ENCODE measurements at places on chromosomes 3 and 15.
A peak's percentile ranks its signal among the peaks of the same experiment; 100 is the strongest.

DNA sequence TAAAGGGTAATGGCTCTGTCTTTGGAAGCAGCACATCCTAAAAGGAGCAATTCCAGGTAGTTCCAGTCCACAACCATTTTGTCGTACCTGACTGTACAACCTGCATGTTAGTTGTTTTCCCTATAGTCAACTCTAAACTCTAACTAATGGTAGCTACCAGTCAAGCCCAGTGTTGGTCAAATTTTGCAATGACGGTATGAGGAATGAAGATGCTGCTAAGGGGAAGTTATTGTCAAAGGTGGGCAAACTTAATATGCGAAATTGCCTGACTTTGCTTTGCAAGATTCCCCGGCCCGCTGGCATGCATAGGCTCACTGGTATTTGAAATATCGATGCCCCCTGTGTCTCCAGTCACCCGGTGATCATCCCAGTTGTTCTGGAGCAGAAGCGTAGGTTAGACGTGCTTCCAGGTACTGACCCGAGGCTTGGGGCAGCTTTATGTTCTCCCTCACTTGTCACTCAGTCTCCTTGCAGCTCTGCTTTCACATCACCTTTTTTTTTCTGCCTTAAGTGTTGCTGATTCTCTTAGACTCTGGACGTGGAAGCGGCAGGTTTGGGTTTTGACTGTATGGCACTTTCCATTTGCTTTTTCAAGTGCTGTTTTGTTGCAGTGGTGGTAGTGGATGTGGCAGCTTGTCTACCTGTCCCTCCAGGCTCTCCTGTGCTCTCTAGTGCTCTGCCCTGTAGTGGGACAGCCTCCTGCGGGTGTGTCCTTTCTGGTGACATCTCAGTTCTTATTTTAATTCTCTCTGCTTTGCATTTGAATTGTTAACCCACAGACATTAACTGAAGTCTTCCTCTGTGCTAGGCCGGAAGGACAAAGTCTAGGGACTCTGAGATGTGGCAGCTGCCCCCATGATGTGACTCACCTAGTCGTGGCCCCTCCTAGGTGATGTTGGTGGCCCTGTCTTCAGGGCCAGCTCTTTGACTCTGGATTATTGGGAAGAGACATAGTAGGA, 95.8 kb upstream of the UMPS start:
- DNase-seq, result no peak

GRCh38 chr15:23567921-23568320, 2.4 kb downstream of the MKRN3 start:
- no peak for DNase-seq

GRCh38 chr3:108388136-108389132, 92.1 kb downstream of the HHLA2 start:
- DNase-seq, result no peak

DNA sequence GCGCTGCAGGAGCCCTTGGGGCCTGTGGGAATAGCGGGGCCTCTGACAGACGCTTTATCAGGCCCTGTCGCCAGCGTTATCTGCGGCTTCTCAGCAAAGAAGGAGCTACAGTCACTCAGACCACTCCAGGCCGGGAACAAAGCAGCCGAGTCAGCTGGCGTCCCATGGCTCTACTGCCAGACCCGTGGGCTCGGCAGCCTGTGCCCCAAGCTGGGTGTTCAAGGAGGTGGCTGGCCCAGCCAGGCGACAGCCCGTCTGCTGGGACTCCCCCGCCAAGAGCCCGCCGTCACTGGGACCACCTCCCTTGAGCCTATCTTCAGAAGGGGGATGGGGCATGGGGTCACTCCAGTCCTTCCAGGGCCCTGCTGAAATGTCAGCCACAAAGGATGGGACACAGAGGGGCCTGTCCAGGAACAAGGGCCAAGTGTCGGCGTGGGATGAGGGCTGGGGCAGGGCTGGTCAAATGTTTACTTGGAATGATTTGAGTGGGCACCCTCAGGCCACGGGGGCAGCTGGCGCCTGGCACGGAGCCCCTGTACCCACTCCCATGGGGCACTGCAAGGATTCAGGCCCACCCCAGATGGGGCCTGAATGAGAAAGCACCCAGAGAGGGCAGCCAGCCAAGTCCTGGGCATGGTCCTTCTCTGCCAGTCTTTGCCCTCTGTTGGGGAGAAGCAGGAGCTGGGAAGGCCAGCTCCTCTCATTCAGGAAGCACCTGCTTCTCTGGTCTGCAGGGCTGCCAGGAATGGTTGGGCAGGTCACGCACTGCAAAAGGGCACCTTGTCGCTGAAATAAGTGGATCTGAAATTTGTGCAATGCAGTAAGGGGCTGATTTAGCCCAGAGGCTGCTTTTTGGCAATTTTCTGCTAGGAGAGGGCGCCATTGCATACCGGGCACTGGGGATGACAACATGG, 148.3 kb downstream of the SMAD6 start:
- peak; percentile 51 for DNase-seq

GRCh38 chr15:69848551-69849231, 249.0 kb downstream of the TLE3 start:
- DNase-seq, result no peak

- DNase-seq, result no peak
Measured at GRCh38 chr3:82163907-82164520, 402.6 kb upstream of the GBE1 start.

DNA sequence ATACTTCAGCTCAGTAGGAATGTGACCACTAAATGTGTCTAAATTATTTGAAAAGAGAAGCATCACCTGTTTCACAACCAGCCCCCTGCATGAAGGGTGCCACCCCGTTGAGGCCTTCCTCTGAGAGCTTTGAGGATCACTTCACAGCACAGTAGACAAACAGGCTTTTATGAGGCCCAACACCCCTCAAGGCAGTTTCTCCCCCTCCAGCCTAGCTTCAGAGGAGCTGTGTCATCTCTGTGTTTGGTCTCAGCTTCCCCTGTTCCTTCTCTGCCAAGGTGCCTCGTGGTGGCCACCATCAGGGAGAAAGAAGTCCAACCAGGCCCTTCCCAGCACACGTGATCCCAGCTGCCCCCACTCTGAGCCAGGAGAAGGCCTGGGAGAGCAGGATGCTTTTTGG, 21.6 kb upstream of the DUSP7 start:
- no peak for DNase-seq

DNA sequence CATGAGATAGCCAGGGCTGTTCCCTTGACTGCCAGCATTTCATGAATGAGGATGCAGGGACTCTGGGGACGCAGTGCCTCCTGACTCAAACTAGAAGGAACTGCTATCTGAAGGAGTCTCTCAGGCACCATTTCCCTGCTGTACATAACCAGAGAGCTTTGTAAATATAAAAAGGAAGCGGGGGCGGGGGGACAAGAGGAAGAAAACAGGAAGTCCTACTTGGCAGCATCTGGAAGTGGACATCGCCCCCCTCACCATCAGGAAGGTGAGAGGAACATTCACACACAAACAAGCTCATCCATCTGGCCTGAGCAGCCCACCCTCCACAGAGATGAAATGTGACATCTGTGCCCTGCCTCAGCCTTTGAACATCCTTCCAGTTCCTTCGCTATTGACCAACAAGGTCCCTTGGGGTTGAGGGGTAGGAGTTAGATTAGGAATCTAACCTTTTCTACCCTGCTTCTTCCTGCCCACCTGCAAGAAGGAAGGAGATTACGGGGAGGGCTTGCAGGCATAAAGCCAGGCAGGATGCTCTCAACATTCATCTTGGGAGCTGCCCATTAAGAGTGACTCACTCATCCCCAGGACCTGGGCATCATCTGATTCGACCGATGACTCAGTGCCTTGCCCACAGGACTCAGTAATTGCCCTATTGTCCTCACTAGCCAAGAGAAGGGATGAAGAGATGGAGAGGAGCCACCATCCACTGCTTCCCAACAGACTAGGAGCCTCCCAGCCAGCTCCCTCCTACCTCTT, 31.9 kb downstream of the SH3BP5 start:
- no peak for DNase-seq

DNA sequence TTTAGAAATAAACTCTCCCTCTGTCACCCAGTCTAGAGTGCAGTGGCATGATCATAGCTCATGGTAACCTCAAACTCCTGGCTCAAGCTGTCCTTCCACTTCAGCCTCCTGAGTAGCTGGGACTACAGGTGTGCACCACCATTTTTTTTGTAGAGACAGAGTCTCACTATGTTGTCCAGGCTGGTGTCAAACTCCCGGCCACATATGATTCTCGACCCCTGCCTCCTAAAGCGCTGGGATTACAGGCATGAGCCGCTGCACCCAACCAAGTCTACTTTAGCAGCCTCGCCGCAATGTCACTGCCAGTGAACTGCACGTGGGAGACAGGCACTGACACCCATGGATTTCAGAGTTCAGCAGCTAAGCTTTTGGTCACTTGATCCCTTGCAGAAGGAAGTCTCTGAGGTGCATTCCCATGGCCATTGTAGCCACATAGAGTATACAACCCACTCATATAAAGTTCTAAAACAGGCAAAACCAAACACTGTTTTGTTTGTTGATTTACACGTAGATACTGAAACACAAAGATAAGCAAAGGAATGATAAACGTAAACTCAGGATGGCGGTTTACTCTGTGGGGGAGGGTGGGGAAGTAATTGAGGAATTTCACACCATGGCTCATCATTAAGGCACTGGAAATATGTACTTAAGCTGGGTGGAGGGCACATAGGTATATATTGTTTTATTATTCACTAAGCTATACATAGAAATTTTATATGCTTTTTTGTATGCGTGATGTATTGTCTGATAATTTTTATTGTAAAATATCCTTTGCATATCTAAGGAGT, 115.0 kb downstream of the MEX3B start:
- no peak for DNase-seq

DNA sequence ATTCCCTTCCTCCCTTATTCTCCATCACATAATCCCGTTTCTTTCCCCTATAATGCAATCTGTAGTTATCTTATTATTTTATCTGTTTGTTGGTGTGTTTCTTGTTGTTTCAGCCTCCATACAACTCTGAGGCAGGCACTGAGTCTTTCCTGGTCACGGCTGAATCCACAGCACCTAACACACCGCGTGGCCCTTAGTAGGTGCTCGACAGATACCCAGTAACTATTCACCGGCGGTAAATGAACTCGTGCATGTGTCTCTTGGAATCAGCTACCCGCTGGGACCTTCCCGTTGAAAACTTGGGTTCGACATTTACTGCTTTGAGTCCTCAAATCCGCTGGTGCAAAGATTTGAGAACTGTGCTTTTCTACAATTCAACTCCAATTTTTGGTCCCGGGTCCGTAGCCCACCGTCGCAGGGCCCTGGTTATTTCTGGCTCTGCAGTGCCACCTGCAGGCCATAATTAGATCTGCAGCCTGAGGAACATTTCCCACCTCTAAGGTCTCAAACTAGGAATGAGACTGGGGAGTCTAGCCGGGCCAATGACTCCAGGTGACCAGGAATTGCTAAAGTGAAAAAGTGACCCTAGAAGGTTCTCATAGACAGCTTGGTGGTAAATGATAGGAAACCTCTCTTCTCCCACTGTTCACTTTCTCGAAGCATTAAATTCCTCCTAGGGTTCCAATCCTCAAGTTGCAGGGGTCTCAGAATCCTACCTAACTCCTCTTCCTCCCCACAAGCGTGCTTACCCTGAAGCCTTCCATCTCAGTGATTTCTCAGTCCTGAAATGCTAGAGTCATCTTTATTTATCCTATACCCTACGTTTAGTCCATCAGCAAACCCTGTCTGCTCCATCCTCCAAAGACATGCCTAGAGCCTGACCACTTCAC, 40.0 kb upstream of the TRH start:
- no peak for DNase-seq

GRCh38 chr15:65361708-65362459, 15.9 kb downstream of the IGDCC3 start:
- DNase-seq, result no peak

- DNase-seq, result no peak
Measured at GRCh38 chr3:71659864-71660591, 65.2 kb downstream of the EIF4E3 start.

Measured in heart left ventricle (tissue), 16 donors.